T-cell (primary cell): ENCODE measurements at places on chromosomes 7 and 10. TPM values are rescaled to one million over a fixed set of nuclear protein-coding genes. Genes with fewer than 3 reads are reported as not detected.

- DNase-seq = peak; percentile 92
These were observed at the start of gene COMMD3 for GRCh38 chr10:22316286-22317075. COMMD3 (plus strand) TSS chr10:22316388; CDS start chr10:22316418, 30 bp downstream.

DNA sequence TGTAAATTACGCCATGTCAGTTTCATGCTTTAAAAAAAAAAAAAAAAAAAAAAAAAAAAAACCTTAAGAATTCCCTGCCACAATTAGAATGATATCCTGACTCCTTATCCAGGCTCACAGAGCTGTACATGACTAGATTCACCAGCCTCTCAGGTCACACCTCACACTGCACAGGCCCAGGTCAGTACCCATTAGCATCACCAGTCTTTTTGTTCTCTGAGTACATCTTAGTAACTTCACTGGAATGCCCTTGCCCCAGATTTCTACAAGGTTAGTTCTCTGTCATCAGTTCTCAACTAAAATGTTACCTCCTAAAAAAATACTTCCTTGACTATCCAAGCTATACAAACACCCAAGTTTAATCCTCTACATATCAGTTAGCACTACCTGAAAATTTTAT lies 211.0 kb downstream of the LRRN3 start:
- no peak for DNase-seq

GRCh38 chr10:4086131-4086898 lies 301.3 kb upstream of the KLF6 start:
- no peak for DNase-seq

DNA sequence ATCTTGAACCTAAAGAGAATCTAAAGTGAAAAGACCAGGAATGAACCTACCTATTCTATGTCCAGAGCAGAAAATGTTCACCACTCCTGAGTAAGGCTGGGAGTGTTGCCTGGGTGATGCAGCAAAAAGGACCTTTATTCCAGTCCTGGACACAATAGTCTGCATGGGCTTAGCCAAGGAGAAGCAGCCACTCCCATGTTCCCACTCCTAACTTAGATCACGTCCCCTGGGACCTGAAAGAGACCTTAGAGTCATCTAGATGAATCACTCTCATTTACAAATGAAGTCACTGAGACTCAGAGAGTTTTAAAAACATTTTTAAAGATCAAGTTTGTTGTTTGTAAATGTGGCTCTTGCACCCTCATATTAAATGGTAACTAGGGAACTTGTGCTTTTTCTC lies 763.4 kb downstream of the KCNMA1 start:
- DNase-seq = no peak

DNA sequence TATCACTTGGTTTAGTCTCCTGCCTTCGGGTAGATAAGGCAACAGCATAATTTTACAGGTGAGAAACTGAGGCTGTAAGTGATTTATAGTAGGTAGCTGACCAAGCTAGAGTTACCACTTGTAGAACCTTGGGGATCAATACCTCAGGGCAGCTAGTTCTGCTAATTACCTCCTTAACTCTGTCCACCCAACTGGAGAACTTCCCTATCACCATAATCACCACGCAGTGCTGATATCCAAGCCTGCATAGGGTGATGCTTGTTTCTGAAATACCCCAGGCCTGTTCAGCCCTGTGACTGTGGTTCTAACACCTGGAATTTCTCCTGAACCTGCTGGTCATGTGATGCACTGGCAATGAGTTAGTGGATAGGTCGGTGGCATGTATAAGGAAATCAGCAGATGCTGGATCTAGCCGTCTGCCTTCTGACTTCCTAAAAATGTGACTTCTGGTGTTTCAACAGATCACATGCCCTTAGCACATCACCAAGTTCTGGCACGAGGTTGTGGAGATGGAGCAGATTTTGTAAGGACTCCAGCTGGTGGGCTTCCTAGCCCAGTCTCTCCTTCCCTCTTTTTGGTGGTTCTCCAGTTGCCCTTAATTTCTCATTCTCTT lies 15.3 kb downstream of the PLAU start:
- DNase-seq = no peak

DNA sequence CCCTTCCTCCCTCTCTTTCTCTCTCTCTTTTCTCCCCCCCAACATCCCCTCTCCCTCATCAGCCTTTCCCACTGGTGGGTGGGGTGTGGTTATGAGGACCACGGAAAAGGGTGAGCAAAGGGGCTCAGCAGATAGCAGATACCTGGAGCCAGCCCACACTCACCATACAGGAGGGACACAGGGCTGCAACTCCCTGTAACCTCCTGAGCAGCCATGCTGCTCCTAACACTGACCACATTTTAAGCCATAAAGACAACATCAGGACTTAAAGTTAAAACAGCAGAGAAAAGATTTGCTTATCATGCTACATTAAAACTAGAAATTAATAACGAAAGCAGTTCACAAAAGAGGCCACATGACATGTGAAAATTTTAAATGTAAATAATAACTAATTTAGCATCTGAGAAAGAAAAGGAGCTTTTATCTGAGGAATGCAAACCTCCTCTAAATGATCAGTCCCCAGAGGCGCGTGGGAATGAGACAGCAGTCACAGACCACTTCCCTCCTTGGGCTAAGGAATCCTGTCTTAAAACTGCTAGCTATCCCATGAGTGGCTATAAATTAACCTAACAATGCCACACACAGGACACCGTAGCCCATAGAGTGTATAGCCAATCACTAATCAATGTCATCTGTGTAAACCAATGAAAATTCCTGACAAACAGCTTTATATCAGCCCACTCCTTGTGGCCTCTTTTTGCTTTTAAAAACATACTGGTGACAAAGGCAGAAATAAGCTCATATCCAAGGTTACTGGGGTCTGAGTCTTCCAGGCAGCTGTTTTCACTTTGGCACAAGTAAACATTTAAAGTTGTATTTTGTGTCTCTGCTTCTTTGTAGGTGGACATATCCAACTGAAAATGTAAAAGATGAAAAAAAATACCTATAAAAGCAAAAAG lies 33.3 kb downstream of the PKD1L1 start:
- no peak for DNase-seq

DNA sequence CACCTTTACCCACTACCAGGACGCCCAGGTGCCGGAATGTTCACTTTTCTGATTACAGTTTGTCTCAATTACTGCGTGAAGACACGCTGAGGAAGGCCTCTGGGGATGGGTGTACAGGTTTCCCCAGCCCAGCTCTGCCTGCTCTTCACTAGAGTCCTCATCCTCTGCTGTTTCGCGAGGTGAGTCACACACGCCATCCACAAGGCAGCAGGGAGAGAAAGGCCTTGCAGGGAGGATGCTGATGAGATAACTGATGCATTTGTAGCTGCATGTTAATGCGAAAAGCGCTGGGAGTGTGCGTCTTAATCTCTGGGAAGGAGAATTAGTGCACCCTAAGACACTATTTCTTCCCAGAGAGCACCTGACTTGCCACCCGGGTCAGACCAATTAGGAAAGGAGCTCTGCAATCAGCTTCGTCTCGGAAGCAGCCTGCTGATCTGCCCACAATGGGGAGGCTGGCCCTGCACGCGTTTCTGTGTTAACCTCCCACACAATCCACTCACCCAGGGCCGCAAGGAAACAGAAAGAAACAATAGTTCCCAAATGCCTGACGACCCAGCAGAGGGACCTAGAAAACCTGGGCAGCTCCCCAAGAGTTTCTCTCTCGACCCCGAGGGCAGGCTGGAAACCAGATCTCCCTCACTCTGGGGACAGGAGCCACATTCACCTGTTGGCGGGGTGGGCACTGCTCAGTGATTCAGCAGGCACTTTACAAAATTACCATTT lies 578.7 kb downstream of the GLRX3 start:
- no peak for DNase-seq

- DNase-seq = no peak
These were observed 321.5 kb upstream of the GHITM start for GRCh38 chr10:83817797-83818196.

DNA sequence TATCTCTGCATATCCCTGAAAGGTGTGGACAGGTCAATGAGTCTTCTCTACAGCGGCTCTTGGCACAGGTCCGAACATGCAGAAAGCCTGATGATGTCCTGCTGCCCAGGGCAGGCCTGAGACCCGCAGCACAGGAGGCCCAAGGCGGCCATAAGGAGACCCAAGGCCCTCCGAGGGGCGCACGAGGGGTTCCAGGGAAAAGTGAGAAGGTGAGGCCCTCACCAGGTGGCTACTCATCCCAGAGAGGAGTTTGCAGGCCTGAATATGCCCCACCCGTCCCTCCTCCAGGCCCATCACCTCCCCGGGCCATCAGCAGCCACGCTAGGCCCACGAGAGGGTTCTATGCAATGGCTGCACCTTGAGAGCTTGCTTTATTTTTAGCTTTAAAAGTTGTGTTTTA lies 173.4 kb upstream of the RHEB start:
- DNase-seq = no peak

DNA sequence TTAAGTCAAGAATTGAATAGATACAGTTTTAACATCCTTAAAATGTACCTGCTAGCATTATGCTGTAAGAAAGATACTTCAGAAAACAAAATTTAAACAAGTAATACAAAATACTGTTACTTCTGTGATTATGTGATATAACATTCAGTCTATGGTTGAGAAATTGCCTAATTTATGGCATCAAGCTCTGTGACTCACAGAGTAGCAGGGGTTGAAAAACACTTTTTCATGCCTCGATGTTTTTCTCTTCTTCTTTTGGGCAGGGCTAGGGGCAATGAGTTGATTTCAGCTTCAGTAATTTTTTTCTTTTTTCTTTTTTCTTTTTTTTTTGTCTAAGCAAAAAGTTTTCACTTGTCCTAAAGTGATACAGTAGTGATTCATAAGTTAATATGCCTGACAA lies 209.2 kb downstream of the MBL2 start:
- no peak for DNase-seq

- no peak for DNase-seq
These were observed 215.8 kb downstream of the FOXP2 start for GRCh38 chr7:114630201-114630990.

DNA sequence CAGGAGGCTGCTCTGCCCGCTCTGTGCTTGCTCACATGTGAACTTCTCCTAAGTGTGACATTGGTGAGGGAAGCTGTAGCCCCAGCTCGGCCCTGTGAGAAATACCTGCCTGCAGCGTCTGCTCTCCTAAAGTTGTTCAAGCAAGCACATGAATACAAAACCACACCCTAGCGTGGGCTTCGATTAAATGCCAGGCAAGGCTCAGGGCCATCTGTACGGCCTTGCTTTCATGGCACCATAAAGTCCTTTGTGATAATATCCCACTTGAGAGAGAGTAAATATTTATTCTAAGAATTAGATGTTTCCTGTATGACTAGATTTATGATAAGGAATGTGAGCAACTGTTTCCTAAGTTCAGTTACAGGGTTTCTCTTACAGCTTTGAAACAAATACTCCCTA lies 262.8 kb upstream of the KLF14 start:
- DNase-seq = no peak

GRCh38 chr10:103144041-103144440 lies 49.0 kb downstream of the NT5C2 start:
- DNase-seq = no peak

DNA sequence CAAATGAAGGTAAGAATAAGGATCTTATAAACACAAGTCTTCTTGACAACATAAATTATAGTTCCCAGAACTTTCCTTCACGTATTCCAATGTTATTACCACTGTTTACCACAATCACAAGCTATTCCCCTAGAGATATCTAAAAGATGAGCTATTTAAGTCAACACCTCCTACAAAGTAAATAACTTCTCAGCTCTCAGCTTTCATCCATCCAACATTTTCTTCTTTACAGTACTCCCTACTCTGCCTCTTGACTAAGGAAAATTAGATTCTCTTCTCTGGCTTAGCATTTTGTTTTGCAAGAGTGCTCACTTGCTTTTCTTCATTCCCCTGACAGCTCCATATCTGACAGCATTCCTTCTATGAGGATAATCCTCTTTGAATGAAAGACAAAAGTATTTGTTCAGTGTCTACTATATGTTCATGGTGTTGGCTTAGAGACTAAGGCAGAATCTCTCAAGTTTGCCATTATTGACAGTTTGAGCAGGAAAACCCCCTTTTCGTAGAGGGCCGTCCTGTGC lies 93.0 kb upstream of the IL6 start:
- no peak for DNase-seq

DNA sequence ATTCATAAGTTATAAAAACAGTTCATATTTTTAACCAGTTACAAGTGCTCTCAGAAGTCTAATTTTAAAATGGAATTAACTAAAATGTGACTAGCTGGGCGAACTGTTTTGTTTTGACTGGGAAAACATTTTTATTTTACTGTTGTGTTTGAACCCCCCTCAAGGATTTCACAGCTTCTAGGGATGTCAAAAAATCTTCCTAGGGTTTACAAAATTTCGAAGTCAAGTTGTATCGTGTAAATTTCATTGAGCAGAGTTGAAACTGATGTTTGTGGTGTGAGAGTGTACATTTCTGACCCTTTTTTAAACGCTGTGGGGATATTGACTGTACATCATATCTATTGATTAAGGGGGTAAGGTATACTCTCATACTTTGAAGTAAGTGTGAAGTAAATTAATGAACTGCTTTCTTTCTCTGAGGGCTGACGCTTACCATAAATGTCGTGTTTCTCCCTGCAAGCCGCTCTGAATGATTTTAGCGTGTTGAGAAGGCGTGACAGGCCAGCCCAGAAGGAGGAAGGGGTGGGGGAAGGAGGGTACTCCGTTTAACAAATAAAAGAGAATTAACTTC lies 1.8 kb upstream of the SP8 start:
- no peak for DNase-seq

DNA sequence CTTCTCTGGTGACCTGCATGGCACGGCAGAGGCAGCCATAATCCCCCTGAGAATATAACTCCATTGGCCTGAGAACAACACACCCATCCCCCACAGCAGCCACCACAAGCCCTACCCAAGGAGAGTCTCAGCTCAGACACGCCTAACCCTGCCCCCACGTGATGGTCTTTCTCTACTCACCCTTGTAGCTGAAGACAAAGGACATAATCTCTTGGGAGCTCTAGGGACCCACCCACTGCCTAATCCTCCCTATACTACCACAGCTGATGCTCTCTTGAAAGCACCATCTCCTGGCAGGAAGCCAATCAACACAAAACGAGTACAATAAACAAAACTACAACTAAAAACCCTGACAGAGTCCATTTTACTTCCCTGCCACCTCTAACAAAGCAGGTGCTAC lies 30.7 kb upstream of the HPSE2 start:
- no peak for DNase-seq

GRCh38 chr10:62075414-62075813 lies 173.9 kb downstream of the ARID5B start:
- DNase-seq = no peak

DNA sequence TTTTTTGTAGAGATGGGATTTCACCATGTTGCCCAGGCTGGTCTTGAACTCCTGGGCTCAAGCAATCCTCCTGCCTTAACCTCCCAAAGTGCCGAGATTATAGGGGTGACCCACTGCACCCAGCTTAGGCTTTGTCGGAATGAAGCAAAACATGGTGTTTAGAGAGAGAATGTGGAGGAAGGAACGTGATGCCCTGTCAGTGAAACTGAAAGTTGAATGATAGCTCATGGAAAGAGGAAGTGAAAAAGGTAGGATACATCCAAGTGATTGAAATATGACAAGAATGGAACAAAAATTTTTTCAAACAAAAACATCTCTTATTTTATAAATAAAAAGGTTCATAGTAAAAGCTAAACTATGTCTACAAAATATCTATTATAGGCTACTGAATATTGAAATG lies 5.9 kb downstream of the AKAP9 start:
- DNase-seq = no peak

GRCh38 chr10:119595134-119595675 lies 1.6 kb downstream of the TIAL1 start:
- no peak for DNase-seq

The UCN3 gene
- not detected for total RNA-seq

The PDE6C gene
- total RNA-seq = not detected

The TMEM270 gene
- total RNA-seq = not detected

The CYP26C1 gene
- 0.23 TPM for total RNA-seq

The SDK1 gene
- 0.63 TPM for total RNA-seq

The FBXW4 gene
- total RNA-seq = 83.7 TPM

The ANKRD30A gene
- not detected for total RNA-seq

The TUBB8 gene
- not detected for total RNA-seq

The CNPY1 gene
- not detected for total RNA-seq

The SPDYE8 gene
- total RNA-seq = not detected

The MET gene
- not detected for total RNA-seq
